ENCODE measurements at places on chromosomes 1 and 21.

DNA sequence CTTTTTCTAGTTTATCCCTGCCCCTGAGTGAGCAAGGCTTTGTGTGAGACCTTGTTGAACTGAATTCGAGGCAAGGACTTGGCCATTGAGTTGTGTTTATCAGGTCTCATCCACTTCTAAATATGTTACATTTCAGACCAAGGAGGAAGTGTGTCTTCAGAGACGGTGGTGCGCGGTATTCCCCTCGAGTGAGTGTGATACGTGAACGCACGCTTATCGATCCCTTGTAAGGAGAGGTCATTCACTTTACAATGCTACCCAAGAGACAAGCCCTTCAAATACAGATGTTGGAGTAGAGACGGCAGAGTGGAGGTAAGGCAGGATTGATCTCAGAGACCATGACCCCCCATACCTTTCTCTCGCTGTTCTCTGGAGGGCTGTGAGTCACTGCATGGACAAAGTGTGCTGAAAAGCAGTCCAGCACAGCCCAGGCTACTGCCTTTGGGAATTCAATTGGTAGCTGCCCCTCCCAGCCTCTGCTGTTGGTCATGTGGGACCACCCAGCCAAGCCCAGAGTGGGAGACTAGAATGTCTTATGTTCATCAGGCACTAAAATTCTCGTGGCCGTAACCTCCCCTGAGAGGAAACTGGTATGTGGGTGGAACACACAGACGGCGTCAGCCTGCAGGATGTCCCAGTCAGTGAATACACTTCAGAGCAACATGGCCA, 16.3 kb upstream of the MTARC1 start:
- DNase-seq, result no peak

DNA sequence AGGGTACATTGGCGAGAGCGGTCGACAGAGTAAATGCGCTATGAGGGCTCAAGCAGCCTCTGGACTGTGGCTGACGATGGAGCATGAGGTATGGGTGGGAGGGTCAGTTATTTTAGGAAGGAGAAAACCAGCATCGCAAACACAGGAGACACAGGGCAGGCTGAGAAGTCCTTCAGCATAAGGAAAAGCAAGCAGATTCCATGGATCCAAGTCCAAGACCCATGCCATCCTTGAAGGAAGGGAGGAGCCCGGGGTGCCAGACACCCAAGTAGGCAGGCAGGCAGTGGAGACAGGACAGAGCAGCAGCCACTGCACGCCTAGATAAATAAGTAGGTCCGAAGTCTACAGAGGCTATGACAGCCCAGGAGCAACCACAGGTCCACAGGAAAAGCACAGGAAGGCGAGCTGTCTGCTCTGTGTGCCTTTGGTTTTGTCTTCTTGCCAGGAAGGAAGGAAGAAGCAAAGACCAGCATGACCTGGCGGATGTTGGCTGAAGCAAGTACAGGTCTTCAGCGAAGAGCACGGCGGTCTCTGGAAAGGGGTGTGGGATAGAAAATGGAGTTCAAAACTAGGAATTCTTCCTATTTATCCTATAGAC, 76.4 kb upstream of the SLC45A1 start:
- DNase-seq, result no peak

DNA sequence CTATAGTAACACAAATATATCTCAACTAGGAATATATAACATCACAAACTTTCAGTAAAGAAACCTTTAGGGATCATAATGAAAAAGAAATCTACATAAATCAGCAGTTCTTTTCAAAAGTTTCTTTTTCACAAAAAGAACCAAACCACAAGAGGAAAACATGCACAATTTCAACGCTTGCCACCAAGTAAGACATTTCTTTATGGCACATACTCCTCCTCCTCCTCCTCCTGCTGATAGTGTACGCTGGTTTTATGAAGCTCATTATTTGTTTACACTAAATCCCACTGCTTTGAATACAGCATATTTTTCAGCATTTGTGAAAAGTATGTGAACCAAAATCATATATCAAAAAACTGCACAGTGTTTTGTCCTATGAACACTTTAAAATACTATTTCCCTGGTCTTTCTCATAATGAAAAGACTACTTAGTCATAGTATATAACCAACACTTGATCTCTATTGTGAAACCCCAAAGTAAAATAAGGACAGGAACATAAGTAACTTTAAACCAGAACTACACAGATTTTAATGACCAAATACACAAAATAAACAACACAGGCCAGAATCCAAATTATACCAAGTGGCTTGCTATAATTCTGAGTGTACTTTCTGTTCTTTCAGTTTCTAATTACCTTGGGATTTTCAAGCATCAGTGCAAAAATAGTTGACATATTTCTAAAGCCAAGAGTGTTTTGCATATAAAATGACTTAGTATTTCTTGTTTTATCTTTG, 184.2 kb downstream of the EIF4G3 start:
- DNase-seq, result no peak

DNA sequence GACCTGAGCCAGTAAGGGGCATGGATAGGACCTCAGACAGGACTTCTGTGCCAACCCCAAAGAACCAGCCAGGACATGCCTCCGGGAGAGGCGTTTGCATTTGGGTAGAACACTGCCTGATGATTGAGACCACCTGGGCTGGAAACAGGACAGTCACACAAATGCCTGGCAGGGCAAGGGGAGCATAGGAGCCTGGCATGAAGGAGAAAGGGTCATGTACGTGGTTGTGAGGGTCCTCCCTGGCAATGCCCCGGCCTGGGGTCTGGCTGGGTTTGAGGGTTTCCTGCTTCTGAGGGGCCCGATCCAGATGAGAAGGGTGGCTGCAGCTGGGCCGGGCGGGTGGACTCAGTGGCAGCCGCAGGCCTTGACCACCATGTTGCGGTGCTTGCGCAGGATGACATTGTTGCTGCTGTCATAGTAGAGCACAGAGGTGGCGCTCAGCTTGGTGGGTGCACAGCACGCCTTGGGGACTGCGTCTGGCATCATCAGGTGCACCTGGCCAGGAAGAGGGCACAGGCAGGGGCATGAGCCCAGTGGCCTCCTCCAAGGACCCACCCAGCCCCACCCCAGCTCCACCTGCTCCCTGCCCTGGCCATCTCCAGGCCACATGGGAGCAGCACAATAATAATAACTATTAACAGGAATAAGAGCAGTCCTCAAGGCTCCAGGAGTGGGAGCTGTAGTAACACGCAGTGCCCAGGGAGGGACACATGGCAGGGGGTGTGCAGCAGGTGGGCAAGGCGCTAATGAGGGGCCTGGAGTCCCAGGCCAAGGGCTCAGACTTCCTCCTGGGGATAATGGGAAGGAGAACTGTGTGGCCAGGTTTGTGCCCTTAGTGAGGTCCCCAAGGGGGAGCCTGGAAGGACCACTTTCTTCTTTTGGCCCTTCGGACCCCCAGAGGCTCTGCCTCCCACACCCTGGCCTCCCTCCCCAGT, 10.8 kb downstream of the OXCT2 start:
- DNase-seq, result no peak

DNA sequence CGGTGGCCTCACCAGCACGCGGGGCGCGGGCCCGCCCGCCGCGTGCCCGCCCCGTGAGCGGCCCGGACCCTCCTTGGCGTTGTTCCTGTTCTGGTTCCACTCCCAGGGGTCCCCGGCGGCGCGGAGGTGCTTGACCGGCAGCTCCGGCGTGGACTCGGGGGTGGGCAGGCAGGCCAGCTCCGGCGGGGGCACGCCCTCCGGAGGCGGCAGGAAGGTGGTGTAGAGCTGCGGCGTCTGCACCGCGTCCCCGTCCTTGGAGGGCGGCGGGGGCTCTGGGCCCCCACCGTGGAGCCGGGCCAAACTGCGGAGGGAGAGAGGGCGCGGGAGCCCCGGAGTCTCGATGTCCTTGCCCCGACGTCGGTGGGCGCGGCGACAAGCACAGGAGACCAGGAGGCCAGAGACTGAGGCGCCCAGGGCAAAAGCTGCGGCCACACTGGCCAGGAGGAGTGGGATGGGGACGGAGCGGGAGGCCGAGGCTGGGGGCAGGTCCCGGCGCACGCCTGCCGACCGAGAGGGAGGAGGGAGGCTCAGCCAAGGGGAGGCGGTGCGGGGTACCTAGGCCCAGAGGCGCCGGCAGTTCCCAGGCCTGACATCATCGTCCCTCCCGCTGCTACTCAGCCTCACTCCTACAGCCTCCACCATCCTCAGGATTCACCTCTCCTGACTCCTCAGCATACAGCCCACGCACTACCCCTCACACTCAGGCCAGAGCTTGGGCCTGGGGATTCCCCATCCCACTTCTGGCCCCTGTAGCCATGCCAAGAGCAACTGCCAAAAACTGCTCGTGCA, 13.2 kb downstream of the SEMA6C start:
- DNase-seq, result no peak

DNA sequence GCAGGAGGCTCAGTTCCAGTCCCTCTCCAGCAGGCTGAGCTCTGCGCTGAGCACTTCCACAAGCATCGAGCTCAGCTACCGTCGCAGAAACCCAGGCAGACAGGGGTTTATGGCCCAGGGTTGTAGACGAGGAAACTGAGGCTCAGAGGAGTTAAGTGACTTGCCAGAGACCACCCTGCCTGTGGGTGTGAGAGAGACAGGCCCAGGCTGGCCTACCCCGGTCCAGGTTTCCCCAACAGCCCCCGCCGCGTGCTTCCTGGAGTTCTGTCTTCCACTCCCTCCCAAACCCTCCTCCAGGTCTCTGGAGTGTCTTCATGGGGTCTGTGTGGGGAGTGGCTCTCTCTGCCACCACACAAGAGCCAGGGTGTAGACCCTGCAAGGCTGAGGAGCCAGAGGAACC, 615.9 kb downstream of the PTPRU start:
- no peak for DNase-seq

- no peak for DNase-seq
These were observed 29.3 kb downstream of the SOD1 start for GRCh38 chr21:31688603-31689368.

DNA sequence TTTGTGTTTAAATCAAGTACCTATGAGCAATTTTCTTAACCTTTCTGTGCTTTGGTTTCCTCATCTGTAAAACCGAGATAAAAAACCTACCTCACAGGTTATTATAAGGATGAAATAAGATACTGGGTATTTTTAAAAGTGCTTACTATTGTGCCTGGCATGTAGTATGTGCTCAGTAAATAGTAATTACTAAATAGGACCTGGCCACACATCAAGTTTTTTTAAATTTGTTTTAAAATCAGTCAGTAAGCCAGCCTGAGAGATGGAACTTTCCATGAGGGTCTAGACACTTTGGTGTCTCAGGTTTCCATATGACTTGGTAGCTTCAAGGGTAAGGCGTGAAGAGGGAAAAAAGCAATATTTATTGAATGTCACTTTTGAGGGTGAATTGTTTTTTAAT, 7.0 kb upstream of the ATF3 start:
- DNase-seq, result no peak

DNA sequence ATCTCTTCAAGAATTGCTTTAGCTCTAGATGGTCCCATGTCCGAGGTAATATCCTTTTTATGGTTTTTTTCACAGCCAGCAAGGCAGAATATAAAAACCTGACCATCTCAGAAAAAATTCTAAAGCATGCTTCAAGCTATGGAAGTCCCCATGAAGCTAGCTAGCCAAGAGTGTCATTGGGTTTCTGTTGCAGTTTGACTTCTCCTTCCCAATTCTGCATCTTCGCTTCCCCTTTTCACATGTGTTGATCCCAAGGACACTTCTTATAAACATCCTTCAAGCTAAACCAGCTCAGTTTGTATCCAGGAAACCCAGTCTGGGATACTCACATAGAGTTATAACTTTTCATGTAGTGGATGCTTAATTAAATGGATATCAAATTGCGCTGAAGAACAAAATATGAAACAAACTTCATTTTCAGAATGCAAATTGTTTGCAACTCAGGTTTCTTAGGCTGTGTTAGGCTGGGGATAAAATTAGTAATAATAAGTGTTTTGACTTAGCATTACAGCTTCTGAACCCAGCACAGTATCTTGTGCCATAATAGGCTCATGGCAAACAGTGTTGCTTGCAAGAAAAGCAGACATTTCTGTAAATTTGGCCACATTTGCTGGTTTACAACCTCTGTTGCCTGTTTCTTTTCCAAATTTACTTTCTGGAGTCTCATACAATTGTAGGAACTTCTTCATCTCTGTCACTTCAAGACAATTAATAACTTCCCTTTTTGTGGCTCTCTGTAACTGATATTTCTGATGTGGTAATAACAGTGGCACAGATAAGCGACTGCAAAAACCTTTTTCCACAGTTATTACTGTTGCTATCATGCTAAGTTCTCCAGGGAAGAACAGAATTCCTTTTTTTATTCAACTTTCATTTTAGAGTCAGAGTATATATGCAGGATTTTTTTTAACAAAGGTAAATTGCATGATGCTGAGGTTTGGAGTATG, 53.2 kb downstream of the NCAM2 start:
- no peak for DNase-seq

DNA sequence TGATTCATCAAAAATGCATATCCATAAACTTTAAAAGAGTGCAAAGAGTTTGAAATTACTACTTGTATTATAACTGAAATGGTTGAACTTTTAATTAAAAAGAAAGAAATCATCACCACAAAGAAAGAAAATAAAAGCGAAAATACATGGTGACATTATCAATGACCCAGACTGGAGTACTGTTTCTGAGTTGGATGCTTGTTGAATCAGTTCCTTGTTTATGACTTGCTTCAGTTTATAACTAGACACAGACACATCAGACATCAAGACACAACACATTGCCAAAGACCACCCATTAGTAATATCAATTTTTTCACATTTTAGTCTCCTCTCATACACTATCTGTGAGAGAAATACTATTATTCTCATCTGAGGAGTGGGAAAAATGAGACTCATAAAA, 293.0 kb downstream of the MRPL39 start:
- no peak for DNase-seq

- no peak for DNase-seq
These were observed 109.6 kb downstream of the CRYAA start for GRCh38 chr21:43278359-43278758.

DNA sequence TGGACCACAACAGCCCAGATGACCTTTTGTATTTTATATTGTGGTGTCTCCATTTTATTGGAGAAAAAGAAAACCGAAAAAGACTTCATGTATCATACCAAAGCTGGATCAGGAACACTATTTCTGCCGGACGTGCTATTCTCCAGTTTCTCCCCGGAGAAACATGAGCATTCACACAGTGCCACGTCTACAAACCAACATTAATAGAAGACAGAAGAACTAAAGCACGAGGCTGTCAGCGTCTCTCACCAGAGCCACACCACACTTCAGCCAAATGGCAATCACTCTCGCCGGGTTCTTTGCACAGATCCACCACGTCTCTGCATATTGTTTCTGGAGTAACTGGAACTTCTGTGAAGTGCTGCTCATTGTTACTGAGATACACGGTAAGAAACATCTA, 24.8 kb downstream of the TP53BP2 start:
- DNase-seq, result no peak

DNA sequence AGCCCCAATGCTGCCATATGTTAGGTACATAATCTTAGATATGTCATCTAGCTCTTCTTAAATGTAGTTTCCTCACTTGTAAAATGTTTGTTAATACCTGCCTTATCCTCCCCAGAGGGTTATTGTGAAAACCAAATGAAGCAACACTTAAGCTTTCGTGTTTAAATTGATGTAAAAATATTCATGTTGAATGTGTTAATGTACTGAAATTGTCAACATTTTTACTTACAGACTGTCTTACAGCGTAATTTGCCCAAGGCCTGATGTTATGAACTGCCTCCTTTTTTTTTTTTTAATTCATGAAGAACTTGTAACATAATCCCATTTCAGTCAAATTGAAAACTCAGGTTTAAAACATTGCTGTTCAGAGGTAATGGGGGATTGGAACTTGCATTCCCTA, 25.6 kb upstream of the ENAH start:
- no peak for DNase-seq

GRCh38 chr1:159781992-159782391, 1.2 kb downstream of the DUSP23 start:
- no peak for DNase-seq

Measured in activated naive CD4-positive, alpha-beta T cell treated with Interleukin-2 at 50 U/mL for 16 hours (primary cell).